ENCODE measurements at places on chromosomes 5 and 9. TPM values are rescaled to one million over a fixed set of nuclear protein-coding genes. Genes with fewer than 3 reads are reported as not detected.

PPP2CA gene
- 52.0 TPM for total RNA-seq

C9orf50 gene
- total RNA-seq, result not detected

GLIPR2 gene
- 20.7 TPM for total RNA-seq

CERCAM gene
- total RNA-seq, result 55.1 TPM

AFAP1L1 gene
- 8.2 TPM for total RNA-seq

LYSMD3 gene
- 10.7 TPM for total RNA-seq

MELK gene
- 38.9 TPM for total RNA-seq
